ENCODE measurements at places on chromosomes 3 and 15.

DNA sequence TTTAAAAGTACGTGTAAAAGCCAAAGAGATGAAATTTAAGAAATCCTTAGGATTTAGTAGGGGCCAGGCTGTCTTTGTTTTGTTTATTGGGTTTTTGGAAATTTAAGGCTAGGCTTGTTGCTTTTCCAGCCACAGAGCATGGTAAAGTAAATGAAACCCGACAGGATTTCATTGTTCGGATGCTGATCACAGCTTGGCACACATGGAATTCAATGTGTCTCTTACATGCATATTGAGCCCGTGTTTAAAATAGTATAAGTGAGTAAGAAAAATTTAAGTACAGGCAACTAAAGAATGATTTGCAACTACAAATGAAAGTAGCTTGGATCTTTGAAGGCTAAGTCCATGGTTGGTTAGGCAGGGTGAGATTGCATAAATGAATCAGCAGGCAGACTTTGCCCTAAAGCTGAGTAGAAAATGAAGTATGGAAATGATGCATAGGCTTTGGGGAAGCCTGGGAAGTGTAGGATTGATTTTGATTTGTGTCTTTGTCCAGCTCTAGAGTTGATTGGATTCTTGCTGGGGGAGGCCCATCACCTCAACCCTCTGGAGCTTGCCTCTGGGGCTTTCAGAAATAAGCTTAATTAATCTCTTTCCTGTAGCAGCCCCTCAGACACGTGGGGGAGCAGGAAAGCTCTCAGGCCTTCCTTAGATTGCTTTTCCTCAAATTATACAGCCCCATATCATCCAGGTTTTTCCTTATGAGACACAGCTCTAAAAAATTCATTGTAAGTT is 68.2 kb upstream of the ADAMTSL3 start:
- no peak for DNase-seq

DNA sequence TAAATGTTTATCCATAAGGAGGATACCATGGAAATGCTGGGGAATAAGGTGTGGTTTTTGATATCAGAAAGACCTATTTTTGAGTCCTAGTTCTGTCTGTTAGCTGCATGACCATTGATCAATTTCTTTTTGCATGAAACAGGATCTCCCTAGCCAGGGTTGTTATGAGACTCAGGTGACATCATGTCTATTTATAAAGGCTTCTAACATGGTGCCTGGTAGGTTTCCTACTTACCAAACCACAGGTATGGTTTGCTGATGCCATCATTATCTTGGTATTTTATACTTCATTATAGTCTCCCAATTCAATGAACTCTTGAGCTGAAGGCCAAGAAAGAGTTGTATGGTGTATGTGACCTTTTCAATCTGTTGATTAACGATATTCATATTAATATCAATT is 144.0 kb downstream of the CLSTN2 start:
- DNase-seq: no peak

DNA sequence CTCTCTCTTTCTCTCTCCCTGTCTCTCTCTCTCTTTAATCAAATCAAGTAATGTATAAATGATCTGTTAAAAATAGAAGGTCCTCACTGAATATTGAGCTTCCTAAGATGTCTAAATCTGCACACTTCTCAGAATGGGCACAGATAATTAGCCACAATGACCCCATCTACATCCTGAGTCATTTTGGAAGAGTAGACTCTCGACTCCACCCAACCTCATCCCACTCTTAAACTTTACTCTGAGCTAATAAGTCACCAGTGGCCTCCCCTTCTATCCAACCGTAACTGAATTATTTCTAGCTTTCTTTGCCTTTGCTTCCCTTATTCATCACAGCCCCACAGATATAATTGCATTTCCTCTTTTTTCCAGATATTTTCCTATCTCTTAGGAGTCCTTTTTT is 326.5 kb upstream of the ZNF717 start:
- DNase-seq: no peak

GRCh38 chr3:161449785-161450184 is 46.8 kb upstream of the OTOL1 start:
- DNase-seq: no peak

- DNase-seq: no peak
These were observed 93.2 kb downstream of the DGKG start for GRCh38 chr3:186268616-186269448.

DNA sequence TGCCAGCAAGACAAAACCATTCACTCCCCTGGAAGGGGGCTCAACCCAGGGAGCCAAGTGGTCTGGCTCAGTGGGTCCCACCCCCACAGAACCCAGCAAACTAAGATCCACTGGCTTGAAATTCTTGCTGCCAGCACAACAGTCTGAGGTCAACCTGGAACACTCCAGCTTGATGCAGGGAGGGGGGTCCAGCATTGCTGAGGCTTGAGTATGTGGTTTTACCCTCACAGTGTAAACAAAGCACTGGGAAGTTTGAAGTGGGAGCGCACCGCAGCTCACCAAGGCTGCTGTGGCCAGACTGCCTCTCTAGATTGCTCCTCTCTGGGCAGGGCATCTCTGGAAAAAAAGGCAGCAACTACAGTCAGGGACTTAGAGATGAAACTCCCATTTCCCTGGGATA is 81.7 kb downstream of the MSL2 start:
- DNase-seq: no peak

- DNase-seq: no peak
These were observed 37.4 kb downstream of the FILIP1L start for GRCh38 chr3:100076731-100077529.

DNA sequence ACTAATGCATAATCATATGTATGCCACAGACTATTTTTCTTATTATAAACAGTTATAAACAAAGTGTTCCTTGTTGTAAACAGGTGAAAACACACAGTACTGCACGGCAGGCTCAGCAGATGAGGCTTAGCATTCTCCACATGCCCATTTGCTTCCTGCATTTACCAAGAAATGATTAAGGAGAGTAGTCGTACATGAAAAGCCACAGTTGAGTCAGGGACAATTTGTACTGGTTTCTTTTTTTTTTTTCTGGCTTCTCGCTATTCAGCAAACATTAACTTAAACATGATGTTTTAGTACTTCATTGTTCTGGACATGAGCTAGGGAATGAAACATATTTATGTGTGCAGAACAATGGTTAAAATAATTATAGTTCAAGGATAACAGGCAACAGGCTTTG is 63.4 kb downstream of the GHSR start:
- no peak for DNase-seq

GRCh38 chr15:31255176-31255510 is 71.5 kb upstream of the KLF13 start:
- no peak for DNase-seq

- no peak for DNase-seq
These were observed 315.3 kb upstream of the UBE2E2 start for GRCh38 chr3:22887664-22888291.

DNA sequence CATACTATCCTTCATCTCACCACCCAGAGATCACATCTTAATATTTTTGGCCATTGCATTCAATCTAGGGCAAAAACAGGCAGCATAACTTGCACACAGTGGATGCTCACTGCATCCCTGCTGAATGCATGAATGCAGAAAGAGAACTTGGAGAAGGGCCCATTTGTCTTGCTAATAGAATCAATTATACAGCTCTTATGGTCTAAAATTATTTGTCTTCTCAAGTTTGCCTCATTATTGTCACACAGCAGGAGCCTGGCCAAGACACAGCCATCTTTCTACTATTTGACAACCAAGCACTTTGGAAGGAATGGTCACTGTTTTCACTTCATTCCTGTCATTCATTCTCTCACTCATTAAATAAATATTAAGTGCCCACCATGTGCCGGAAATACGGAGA is 1.2 kb upstream of the ARHGEF26 start:
- no peak for DNase-seq

DNA sequence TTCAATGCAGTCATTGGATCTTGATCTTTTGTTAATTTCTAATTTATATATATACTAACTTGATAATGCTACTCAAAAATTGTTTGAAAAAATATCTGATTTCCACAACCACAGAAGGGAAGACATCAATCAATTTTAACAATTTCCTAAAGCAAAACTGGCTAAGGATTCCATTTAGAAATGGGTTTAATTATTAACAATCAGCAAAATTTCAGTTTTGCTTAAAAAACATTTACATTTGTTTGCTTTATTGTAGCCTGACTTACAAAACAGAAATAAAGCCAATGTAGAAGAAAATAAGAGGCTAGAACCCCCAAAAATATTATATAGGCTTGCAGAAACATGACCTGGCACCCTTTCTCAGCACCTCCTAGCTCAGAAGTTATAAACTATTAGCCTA is 74.9 kb downstream of the LRRFIP2 start:
- no peak for DNase-seq

- DNase-seq: no peak
These were observed 15.0 kb downstream of the TAGLN3 start for GRCh38 chr3:112013784-112014143.

GRCh38 chr3:128532012-128532983 is 39.3 kb upstream of the GATA2 start:
- no peak for DNase-seq

GRCh38 chr15:39188314-39188713 is 392.6 kb upstream of the THBS1 start:
- DNase-seq: no peak

DNA sequence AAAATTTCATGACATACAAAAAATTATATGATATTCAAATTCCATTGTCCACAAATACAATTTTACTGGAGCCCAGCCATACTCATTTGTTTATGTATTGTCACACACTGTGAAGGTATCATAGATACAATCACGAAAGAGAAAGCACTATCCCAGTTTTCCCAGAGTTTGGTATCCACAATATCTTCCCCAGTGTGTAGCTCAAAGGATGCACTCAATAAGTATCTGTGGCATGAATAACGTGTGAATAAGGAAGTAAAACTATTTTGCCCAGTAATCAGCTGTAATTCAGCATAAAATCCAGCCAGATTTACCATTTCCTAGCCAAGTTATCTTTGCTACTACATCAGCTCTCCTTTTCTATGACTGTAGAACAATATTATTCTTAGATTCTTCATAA is 131.3 kb upstream of the KCNMB2 start:
- no peak for DNase-seq

- DNase-seq: no peak
These were observed 270.5 kb upstream of the STT3B start for GRCh38 chr3:31262201-31262600.

GRCh38 chr15:71112429-71112828 is 2.8 kb upstream of the THSD4 start:
- DNase-seq: no peak

- DNase-seq: no peak
These were observed 114.5 kb downstream of the NUP210 start for GRCh38 chr3:13305623-13306022.

- no peak for DNase-seq
These were observed 2.1 kb upstream of the ALDH1A3 start for GRCh38 chr15:100877551-100877950.

GRCh38 chr15:56736881-56737707 is 3.8 kb upstream of the ZNF280D start:
- DNase-seq: no peak

- no peak for DNase-seq
These were observed 42.4 kb upstream of the KY start for GRCh38 chr3:134693226-134693625.

- DNase-seq: no peak
These were observed 24.8 kb downstream of the IL20RB start for GRCh38 chr3:136982520-136983138.

DNA sequence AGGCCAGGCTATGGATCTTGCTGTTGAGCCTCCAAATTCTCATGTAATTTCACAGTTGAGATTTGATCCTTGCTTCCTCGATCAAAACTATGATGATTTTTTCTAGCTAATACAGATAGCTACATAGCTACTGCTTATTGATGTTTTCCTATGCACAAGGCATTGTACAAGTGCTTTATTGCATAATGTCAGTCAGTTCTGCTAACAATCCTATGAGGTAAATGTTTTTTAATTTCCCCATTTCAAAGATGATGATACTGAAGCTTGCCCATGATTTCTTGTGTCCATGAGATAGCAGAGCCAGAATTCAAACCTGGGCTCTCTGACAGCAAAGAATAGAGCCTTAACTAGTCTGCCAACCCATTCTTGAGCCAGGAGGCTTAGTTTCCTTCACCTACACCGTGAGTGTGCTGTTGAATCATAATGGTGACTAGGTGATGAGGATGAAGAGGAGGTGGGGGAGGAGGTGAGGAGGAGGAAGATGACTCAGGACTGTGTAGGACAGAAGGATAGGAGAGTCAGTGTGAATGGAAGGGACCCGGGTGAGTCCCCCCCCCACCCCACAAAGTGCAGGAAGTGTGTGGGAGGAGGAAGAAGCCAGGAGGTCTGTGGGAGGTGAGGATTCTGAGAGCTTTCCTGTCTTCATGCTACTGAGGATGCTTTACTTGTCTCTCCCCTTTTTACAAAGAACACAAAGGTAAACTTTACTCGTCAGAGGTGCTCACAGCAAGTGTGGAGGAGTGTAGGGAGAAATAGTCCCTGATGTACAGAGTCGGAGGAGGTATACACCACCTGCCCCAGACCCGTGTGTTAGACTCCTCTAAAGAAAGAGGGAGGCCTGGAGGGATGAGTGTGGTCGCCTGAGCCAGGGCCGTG is 3.6 kb downstream of the TAGLN3 start:
- no peak for DNase-seq

DNA sequence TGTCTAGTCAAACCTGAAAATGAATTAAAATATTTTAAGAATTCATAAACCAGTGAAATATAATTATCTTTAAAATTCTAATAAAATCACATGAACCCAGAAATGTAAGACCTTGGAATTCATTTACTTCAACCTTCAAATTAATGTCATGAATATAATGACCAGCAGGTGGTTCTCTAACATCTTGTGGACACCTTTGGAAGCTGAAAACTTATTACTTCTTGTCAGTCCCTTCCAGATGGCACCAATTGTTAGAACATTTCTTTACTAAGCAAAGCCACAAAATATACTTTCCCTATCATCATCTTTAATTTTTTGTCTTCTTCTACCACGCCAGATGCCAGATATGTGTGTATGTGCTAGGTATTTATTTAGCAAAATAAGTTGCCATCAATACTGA is 240.0 kb downstream of the MBNL1 start:
- no peak for DNase-seq

DNA sequence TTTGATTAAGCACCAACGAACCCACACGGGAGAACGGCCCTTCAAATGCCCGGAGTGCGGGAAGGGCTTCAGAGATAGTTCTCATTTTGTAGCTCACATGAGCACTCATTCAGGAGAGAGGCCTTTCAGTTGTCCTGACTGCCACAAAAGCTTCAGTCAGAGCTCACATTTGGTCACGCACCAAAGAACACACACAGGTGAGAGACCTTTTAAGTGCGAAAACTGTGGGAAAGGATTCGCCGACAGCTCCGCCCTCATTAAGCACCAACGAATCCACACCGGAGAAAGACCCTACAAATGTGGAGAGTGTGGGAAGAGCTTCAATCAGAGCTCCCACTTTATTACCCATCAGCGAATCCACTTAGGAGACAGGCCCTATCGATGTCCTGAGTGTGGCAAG is 8.7 kb downstream of the ZNF774 start:
- no peak for DNase-seq

- no peak for DNase-seq
These were observed 489.1 kb upstream of the CFAP20DC start for GRCh38 chr3:59538753-59539432.

GRCh38 chr3:171266034-171266739 is 194.0 kb downstream of the TNIK start:
- no peak for DNase-seq

Measured in activated CD8-positive, alpha-beta memory T cell treated with anti-CD3 and anti-CD28 coated beads for 1 hour (primary cell).